ENCODE measurements at places on chromosomes 11 and 22.

DNA sequence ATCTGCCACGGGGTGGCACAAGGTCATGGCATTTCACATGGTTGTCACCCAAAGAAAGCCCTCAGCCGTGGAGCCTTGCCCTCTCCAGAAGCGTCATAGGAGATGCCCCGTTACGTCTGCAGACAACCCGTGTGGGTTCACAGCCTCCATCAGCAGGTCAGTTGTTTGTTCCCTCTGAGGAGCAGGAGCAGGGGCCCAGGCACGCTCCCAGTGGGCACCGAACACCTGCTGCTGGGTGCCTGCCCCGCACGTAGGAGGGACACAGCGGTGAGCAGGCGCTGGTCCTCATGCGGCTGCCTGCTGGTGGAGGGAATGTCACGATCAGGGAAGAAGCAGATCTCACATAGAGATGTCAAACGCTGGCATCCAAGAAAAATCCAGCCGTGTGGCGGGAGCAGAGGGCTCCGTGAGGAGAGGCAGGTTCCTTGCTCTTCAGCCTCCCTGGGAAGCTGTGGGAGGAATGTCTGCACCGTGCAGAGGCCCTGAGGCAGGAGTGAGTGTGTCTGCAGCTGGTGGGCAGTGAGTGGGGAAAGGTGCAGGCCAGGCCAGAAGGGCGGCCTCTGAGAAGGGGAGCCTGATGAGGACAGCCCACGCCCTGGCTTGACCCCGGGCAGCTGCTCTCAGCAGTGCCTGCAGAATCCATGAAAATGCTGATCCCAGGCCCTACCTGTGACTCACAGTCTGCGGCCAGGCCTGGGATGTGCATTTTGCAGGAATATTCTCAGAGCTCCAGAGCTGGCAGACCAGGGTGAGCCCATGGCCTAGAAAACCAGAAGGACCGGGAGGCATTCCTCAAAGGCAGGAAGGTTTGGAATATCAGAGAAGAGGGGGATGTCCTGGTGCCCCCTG lies 36.4 kb upstream of the TH start:
- DNase-seq: no peak

GRCh38 chr11:122202161-122202950 lies 86.3 kb upstream of the BLID start:
- no peak for DNase-seq

DNA sequence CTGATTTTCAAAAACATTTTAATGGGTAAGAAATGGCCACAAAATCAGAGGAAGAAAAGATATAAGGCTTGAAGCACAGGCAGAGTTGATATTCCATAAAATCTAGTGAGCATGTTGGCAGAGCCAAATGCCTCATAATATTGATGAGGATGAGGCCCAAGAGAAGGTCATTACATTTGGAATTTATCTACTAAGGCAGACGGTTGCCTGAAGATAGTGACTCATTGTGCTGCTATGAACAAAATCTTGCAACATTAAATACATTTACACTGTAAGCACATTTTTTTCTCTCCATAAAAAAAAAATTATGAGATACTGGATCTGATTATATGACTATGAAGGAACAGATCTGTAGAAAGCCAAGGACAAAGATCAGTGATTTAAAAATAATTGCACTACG lies 881.4 kb upstream of the CHORDC1 start:
- DNase-seq: no peak

- no peak for DNase-seq
Measured at GRCh38 chr11:57001674-57002401, 13.1 kb downstream of the OR5AK2 start.
